ENCODE measurements at places on chromosomes 1 and 21.

- no peak for DNase-seq
These were observed 2.5 kb upstream of the MEF2D start for GRCh38 chr1:156502894-156503697.

DNA sequence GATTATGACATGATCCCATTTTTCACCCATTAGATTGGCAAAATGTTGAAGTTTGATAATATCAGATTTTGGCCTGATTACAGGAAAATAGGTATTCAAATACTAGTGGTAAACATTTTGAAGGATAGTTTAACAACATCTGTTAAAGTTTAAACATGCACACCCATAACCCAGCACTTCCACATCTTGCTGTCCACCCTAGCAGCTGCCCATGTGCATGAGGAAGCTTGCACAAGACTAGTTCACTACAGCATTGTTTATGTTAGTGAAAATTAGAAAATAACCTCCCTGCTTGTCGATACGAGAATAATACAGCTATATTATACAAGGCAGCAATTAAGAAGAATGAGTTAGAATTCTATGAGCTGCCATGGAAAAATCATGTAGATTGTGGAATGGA, 127.6 kb downstream of the C1orf21 start:
- no peak for DNase-seq

GRCh38 chr21:32713726-32714125, 14.1 kb downstream of the SYNJ1 start:
- no peak for DNase-seq

DNA sequence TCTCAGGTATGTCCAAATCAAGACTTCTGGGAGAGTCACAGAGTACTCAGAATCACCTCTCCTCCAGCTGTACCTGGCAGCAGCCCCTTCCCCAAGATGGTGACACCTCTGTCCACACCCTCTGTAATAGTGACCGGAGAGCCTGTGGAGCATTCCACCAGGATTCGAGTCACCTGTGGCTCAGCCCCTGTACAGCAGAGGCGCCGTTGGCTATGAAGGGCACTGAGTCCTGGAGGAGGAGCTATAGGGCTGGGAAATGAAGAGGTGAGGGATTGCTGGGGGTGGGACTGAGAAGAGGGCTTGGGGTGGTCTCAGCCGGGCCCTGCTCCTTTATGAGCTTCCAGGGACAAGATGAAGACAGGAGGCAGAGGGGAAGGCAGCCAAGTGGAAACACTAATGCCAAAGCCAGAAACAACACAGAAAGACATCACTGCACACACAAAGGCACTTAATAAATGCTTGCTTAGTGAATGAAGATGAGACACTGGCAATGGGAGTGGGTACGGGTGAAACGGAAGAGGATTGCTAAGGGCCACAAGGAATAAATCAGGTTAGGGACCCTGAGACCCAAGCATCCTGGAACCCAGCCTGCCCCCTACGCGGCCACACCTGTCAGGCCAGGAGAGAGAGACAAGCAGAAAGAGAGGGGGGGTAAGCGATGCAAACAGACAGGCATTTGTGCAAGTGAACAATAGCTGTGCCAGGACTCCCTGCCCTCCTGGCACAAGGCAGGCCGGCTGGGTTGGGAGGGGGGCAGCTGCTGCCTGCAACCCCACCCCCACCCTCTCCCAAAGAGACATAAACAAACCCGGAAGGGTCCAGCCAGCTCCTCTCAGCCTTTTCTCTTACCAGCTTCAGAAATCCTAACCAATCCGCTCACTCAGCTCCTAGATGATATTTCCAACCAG, 3.9 kb downstream of the ARHGEF2 start:
- no peak for DNase-seq

GRCh38 chr1:193590102-193590501, 403.7 kb upstream of the B3GALT2 start:
- DNase-seq, result no peak

GRCh38 chr1:92488832-92489231, 2.1 kb upstream of the GFI1 start:
- no peak for DNase-seq

DNA sequence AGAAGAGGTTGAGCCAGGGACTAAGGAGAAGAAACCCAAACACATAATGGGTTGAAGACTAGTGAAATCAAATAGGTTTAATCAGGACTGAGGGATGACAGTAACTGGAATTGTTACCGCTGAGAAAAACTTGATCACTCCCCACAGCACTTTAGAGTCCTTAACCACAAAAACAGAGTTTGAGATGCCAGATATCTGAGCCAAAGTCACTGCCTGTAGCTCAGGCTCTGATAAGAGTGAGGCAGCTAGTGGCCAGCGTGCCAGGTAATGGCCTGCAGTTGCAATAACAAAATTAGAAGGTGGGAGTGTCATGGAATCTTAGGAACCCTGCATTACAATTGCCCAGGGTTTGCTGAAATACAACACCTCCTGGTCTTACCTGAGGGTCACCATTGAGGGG, 48.0 kb downstream of the PRKAB2 start:
- no peak for DNase-seq

DNA sequence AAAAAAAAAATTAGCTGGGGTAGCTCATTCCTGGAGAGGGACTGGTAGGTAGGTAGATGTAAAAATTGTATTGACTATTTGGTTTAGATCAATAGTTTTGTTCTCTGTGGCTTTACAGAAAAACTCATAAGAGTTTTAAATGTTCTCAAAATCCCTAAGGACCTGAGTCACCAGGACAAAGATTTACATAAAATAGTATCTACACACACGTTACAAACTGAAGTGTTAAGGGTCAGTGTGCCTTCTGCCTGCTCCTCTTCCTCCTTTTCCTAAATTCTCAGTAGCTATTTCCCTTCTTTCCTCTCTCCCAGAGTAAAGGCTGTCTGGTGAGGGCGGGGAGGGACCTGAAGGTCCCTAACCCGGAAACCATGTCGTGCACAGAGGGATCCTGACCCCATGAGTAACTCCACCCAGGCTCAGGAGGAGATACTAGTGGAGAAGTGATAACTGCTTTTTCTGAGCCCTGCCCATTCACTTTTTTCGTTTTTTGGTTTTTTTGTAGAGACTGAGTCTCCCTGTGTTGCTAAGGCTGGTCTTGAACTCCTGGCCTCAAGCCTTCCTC, 8.1 kb downstream of the PLEKHM2 start:
- no peak for DNase-seq

DNA sequence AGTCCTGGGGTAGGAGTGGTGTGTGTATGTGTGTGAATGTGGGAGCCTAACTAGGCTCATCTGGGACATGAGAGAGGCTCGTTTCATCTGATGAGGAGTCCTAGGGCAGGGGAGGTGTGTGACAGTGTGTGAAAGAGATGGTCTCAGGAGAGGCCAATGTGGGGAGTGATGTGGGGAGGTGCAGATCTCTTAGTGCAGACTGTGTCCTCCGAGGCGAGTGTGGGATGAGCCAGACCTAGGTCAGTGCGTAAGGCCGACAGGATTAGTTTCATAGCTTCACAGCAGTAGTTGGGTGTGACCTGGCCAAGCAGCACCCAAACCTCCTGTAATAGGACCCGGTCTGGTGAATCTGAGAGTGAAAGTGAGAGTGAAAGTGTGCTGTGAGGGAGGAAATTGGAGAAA, 94.7 kb downstream of the LIPI start:
- no peak for DNase-seq

- DNase-seq, result no peak
These were observed 48.9 kb downstream of the PRKCZ start for GRCh38 chr1:2098839-2099785.

DNA sequence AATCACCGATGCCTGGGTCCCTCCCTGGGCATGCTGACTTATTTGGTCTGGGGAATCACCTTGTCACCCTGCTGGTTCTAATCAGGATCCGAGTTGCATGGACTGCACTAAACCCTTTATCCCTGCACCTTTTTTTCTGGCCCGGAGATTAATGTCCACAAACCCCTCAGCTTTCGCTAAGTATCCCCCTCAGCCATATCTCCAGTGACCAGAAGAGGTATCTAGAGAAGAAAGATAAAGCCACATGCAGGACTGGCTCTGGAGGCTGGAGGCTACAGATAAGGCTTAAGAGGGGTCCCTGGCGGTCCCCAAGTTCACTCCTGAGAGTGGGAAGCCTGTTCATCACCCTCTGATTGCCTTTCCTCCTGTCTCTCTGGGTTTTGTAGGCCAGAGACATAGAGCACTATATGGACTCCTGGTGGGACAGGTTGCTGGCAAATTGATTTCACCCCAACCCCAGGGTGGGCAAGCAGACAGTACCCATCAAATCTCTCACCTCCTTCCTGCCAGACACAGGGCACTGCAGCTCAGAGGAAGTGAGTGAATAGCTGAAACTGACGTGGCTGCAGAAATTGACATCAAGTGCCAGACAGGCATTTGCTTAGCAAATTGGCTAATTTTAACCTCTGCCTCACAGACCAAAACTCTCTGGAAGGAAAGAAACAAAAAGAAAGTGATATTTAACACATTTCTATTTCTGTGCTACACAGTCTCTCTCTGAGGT, 38.8 kb downstream of the HMGB4 start:
- DNase-seq, result no peak

- no peak for DNase-seq
These were observed 1.5 kb downstream of the S100PBP start for GRCh38 chr1:32818804-32819541.

- no peak for DNase-seq
These were observed 23.3 kb downstream of the CELA3A start for GRCh38 chr1:22024485-22025367.

- no peak for DNase-seq
These were observed 27.0 kb upstream of the SGIP1 start for GRCh38 chr1:66506991-66507390.

- DNase-seq, result no peak
These were observed 99.6 kb downstream of the APP start for GRCh38 chr21:26070822-26071425.

GRCh38 chr1:68470388-68470970, 20.7 kb upstream of the RPE65 start:
- no peak for DNase-seq

DNA sequence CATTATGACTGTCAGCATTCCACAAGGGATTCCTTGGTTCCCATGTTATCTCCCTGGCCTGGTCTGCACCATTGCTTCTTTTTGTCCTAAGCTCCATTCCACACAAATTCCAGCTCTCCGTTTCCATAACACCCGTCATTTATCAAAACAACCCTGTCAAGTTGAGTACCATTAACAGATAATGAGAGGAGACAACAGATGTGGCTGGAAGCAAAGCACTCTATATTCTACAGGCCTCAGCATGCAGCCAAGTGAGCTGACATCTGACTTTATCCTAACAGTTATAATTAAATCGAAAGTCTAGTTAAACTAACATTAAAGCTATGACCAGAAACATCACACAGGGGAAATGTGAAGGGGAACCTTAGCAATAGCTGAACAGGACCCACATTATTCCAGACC, 110.4 kb downstream of the RERE start:
- no peak for DNase-seq

- DNase-seq, result no peak
These were observed 12.9 kb downstream of the DPYD start for GRCh38 chr1:97907886-97908285.

- no peak for DNase-seq
These were observed 204.5 kb downstream of the TTLL7 start for GRCh38 chr1:83794384-83794783.

- no peak for DNase-seq
These were observed 35.1 kb downstream of the PRDM16 start for GRCh38 chr1:3103967-3104677.

- DNase-seq, result no peak
These were observed 160.0 kb downstream of the SEC16B start for GRCh38 chr1:177809819-177810218.

- DNase-seq, result no peak
These were observed 15.0 kb upstream of the ID3 start for GRCh38 chr1:23574265-23574754.

DNA sequence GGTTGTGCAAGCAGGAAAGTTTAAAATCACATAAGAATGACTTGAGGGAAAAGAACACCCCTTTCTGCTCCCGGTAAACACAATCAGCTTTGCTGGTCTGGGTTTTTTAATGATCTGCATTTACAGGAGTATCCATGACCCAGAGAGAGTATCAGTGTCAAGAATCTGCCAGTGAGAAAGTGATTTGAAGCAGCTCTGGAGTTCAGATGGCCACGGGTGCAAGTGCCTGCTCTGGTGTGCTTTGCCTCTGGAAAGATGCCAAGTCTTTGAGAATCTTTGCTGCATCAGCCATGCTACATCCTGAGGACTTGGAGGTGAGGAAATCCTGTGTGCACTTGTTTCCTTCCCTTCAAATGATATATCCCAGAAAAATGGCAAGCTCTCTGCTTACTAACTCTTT, 18.6 kb upstream of the MYSM1 start:
- no peak for DNase-seq

GRCh38 chr1:63721531-63722189, 52.2 kb upstream of the ROR1 start:
- DNase-seq, result no peak

DNA sequence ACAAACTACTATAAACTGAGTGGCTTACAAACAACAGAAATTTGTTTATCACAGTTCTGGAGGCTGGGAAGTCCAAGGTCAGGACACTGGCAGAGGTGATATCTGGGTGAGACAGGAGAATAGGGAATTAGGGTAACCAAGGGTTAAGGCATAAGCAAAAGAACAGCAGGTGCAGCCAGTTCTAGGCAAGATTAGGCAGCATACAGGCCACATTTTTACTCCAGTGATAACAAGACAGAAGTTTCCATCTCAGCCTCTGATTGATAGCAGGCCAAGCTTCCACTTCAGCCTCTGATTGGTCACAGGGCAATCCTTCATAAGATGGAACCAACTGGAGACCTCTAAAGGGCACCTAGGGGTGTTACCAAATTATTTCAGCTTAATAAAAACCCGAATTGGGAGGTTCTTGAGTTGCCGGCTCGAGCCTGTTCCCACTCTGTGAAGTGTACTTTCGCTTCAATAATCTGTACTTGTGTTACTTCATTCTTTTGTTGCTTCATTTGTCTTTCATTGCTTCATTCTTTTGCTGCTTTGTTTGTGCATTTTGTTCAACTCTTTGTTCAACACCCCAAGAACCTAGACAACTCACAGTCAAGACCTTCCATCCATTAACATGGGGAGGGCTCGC, 185.6 kb downstream of the TOMM20 start:
- no peak for DNase-seq

DNA sequence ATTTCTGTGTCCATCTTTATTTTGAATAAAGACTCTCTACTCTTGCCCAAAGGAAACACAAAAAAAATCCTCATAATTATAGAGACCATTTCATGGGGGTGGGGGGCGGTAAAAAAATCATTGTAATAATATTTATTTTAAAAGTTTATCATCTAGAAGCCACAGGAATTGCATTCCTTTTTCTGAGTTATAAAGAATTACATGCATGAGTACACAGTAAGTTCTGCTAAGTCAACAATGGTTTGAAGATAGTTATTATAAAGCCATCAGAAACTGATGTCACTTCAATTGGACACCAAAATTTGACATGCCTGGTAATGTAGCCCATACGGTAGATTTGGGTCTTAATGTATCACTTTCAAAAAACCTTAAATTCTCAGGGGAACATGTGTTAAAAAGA, 478.1 kb upstream of the NR5A2 start:
- no peak for DNase-seq

All from cortex of kidney (tissue), 1 donor.